ENCODE measurements at places on chromosomes 12 and 14.

GRCh38 chr14:47040550-47040949, 389.0 kb upstream of the RPL10L start:
- no peak for DNase-seq

- no peak for DNase-seq
These were observed 15.1 kb downstream of the FAIM2 start for GRCh38 chr12:49888461-49889151.

DNA sequence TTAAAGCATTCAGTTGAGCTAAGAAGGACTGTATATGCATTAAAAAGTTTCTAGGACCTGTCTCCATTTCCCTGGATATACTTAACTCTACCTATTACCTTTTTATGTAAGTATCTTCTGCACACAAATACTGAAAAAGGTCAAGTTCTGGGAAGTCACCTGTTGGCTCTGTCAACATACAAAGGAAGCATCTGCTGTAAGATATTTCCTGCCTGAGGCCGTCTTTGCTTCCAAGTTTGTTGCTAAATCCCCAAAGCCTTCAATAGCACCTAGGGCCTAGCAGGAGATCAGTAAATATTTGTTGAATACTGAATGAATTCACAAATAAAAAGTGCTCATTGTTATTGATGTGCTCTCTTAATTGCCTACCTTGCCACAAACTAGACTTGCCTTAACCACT, 188.4 kb downstream of the DUSP6 start:
- no peak for DNase-seq

DNA sequence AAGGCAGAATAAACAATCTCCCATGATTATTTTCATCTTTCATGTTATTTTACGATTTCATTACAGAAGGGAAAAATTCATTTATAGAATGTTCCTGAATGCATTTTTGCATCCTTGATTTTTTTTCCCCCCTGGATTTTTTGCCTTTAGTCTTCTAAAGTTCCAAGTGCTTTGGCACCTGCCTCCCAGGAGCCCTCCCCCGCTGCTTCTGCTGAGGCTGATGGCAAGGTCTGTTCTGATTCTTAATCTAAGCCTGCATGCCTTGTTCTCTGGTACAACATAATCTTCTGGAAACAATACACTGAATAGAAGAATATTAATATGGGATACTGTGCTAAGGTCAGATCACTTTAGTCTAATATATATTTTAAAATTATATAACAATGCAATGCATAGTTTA, 18.0 kb downstream of the YARS2 start:
- DNase-seq, result no peak

DNA sequence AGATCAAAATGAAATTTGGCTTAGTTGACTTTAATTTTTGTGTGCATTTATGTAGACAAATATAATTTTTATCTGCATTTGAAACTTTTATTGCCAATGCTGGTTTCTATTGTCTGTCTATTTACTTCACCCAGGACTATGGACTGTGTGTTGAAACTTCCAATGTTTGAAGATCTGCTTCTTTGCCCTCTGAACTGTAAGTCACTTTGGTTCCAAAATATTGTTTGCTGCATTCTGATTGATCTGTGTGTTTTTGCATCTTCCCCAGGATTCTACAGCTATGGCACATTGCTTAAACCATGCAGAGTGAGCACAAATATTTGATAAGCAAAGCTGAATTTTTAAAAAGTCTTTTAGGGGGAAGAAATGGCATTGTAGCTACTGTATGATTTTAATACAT, 131.0 kb upstream of the SOX5 start:
- DNase-seq, result no peak

- no peak for DNase-seq
These were observed 218.2 kb downstream of the RPL10L start for GRCh38 chr14:46433381-46433780.

GRCh38 chr12:97380440-97380839, 82.2 kb upstream of the RMST start:
- DNase-seq, result no peak

- no peak for DNase-seq
These were observed 193.1 kb upstream of the GSC start for GRCh38 chr14:94963051-94963450.

DNA sequence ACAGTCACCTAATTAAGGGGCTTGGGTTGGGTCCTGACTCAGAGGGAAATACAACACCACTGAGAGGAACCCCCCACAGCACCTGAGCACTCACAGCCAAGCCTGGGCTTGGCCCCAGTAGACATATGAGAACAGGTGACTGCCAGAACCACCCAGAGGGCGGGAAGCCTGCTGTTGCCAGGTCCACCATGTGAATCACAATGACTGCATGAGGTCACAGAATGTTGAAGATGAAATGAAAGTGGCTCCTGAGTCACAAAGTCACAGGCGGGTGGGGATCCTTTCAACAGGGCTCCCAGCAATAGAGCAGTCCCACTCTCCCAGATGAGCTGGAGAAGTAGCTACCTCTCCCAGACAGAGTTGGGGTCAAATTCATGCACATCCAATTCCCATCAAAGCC, at the start of gene LRRC74A:
Gene LRRC74A, plus strand, starts transcription at position 287 of the 400 bp plus-strand sequence. CDS start 290 bp downstream, outside the sequence.
- DNase-seq, result no peak

- no peak for DNase-seq
These were observed 2.1 kb upstream of the RABGGTA start for GRCh38 chr14:24273422-24273998.

DNA sequence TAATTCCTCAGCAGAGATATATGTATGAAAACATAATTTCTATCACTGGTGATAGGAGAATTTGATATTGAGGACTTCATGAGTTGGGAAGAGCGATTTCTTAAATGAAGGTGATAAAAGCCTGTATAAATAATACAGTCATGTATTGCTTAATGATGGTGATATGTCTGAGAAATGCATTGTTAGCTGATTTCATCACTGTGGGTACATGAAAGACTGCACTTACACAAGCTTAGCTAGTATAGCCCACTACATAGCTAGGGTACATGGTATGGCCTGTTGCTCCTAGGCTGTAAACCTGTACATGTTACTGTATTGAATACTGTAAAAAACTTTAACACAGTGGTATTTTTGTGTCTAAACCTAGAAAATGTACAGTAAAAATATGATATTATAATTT, 63.4 kb downstream of the ANO4 start:
- DNase-seq, result no peak

DNA sequence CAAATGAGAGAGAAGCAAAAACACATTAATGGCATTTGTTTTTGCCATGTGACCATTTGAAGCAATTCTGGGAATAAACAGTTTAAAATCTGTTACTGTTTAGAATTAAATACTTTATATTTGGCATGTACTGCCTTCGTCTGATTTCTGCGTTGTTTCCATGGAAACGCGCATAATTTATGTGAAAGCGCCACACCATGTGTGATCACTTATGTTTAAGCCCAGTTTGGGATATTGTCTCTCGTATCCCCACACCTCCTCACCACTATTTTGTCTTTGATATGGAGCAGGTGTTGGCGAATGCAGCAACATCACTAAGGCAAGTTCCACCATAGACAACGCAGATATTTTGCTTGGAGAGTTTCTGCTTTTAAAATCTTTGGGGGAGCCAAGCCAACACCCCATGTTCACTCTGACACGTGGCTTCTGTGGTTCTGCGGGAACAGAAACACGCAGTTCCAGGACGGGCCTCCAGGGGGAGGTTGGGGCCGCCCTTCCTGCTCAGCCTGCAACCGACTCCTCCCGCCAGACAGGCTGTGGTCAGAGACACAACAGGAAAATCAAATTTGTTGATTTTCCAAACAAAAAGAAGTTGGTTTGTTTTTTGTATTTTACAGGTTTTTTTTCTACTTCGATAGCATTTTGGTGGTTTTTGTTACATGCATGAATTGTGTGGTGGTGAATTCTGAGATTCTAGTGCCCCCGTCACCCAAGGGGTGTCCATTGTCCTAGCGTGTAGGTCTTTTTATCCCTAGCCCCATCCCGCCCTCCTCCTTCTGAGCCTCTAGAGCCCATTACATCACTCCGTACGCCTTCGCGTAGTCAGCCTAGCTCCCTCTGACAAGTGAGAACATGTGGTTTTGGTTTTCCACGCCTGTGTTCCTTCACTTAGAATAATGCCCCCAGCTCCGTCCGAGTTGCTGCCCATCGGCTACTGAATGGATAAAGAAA, 101.9 kb upstream of the SFSWAP start:
- peak; percentile 92 for DNase-seq

DNA sequence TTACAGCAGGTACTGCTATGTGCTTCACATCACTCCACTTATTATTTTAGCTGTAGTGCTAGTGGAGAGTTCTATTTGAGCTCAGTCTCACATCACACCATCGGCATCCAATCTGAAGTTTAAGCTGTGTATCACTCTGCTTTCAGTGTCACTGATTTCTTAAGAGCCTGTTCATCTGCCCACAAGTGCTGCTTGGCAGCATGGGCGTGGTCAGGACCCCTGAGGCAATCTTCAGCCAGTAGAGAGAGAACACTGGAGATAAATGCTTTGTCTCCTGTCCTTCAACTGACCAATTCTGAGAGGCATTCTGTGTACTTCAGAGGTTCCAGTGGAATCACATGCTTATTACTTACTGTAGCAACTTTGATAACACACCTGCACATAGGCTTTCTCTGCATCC, 728.8 kb downstream of the RPS29 start:
- DNase-seq, result no peak

- DNase-seq, result no peak
These were observed 179.6 kb upstream of the NUDT4 start for GRCh38 chr12:93198086-93198485.

DNA sequence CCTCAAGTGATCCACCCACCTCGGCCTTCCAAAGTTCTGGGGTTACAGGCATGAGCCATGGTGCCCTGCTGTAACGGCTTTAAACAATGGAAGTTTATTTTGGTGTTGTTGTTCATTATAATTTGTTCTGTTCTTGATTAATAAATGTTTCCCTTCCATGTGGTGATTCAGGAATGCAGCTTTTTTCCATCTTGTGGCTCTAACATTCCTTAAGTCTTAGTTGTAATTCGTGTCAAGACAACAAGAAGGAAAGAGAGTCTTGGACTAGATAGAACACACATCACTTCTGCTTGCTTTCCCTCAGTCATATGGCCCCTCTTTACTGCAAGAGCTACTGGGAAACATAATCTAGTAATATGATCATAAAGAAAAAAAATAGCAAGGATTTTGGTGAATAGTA, 211.6 kb downstream of the SLC6A15 start:
- no peak for DNase-seq

DNA sequence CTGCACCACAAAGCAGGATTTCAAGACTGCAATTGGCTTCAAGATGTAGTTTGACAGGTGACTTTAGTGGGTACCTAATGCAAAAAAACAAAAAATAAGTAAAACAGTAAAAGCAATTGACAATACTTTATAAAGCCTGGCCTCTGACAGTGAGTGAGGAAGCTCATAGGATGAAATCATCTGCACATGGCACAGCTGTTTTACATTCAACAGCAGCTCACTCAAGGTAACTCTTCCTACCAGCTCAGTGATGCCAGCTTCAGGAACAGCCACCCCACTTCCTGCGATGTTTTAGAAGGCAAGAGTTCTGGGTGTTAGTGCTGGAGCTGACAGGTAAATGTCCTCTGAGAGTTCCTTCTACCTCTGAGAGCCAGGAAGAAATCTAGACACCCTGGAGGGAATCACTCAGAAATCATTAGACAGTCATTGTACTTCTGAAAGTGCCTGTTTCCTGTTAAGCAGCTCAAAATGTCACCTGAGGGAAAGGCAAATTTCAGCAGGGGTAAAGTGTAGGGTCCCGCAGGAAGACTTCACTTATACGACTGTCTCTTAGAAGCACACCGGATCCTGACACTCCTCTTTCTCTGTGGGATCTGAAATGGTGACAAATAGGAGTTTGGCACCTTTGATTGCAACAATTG, 99.9 kb downstream of the FOXN3 start:
- DNase-seq, result no peak

DNA sequence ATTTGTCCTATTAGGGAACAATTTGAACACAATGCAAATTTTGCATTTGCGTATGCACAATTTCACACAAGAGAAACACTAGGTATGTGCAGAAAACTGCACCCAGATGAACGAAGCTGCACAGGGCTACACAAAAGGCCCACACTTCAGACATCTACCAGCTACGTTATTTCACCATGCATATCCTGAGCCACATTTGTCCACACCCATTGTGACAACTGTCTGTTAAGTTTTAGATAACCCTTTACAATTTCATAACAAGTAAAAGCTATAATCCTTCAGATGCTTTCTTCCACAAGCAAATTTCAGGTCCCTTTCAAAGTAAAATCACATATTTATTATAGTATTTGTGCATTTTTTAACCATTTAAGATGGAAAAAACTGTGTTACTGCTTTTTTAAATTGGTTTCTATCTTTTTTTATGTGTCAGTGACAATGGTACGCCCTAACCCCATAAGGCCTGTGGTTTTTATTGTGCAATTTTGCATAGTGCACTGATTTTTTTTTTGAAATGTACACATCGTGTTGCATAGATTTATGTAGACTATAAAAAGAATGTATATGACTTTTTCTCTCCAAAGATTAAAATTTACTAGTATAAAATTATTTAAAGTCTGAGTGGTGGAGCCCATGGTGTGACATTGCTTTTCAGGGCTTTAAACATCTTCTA, 87.8 kb upstream of the BTG1 start:
- no peak for DNase-seq

- no peak for DNase-seq
These were observed 3.6 kb upstream of the MORN3 start for GRCh38 chr12:121673013-121673511.

DNA sequence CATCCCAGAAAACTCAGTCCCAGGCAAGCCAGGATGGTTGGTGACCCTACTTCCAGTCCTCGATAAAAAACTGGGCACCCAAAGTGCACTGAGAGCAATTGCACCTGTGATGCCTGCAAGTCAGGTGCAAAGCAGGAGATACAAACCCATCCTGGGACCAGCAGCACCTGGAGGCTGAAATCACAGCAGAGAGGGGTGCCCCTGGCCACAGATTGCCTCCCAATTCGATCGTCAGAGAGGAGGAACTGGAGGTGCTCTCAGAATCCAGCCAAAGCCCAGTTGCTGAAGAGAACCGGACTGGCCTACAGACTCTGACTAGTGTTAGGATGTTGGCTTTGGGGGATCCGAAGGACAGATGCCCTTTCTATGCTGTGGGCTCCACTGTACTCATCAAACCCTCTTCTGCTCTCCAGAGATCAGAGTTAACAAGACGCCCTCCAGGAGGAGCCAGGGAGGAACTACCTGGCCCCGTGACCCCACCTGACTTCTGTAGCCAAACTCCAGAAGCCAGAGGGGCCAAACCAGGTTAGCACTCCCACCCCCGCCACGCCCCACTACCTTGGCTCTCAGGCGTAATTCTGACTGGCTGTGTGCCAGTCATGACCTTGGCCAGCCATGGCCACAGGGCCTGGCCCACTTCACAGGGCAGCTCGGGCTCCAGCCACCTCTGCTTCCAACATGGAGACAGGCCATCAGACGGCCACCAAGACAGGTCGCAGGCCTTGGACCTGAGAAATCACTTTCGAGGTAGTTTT, 284.5 kb upstream of the RTL1 start:
- DNase-seq, result peak; percentile 52
